Omental fat pad (tissue), 4 donors: ENCODE measurements at places on chromosomes 1 and 21.

GRCh38 chr1:56541408-56541807, 38.0 kb downstream of the PLPP3 start:
- DNase-seq, result no peak

DNA sequence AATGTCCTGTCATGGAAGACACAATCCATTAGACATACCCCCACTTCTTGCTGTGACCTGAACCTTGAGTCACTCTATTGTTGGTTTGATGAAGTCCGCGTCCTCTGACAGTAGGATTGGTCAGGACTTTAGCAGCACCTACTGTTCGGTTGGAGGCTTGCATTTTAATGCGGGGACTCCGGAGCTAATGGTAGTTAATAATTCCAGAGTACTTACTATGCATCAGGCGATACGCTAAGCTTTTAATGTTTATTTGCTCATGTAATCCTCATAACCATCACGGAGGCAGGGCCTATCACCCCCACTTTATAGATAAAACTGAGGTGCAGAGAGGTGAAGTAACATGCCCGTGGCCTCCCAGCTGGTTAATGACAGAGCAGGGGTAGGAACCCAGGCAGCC, 7.9 kb upstream of the ELF3 start:
- no peak for DNase-seq

DNA sequence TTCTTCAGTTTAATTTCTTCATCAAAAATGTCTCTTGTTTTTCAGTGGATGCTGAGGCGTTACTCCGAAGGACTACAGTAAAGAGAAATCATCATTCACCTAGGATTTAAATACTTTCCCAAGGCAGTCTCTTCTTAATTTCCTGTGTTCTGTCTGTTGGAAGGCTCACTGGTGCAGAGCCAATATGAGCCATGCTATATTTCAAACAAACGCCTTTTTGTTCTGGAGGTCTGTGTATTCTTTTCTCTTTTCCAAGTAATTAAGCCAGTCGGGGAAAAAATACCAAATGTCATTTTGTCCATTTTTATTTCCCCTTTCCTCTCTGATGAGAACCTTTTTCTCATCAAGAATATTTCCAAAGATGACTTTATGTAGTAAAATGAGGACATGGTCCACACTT, 206.5 kb downstream of the RWDD3 start:
- no peak for DNase-seq

DNA sequence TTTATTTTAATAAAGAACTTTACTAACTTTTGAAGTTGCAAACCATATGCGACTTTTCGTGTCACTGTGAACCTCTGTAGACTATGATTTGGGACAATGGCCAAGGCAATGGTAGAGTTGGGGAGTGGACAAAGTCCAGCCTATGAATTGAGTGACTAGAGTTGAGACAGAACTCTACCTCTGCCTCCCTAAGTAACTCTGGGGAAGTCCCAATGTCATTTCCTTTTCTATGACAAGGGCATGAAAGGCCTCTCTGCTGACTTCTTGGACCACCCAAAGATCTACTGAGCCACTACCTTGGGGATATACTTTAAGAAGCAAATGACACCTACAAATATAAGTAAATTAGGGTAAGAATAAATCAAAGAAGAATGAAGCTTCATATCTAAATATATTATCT, 19.3 kb downstream of the BEND5 start:
- DNase-seq, result no peak

- no peak for DNase-seq
Observed at GRCh38 chr21:46220847-46221246, 7.7 kb downstream of the LSS start.

GRCh38 chr1:90881034-90881433, 140.8 kb downstream of the ZNF644 start:
- DNase-seq, result no peak

GRCh38 chr1:211344152-211344618, 17.6 kb downstream of the TRAF5 start:
- no peak for DNase-seq

GRCh38 chr1:10676963-10677362, 119.5 kb downstream of the CASZ1 start:
- DNase-seq, result no peak

GRCh38 chr21:16079830-16080229, 350.0 kb downstream of the USP25 start:
- no peak for DNase-seq

GRCh38 chr1:65527707-65528503, 107.4 kb downstream of the LEPR start:
- no peak for DNase-seq

DNA sequence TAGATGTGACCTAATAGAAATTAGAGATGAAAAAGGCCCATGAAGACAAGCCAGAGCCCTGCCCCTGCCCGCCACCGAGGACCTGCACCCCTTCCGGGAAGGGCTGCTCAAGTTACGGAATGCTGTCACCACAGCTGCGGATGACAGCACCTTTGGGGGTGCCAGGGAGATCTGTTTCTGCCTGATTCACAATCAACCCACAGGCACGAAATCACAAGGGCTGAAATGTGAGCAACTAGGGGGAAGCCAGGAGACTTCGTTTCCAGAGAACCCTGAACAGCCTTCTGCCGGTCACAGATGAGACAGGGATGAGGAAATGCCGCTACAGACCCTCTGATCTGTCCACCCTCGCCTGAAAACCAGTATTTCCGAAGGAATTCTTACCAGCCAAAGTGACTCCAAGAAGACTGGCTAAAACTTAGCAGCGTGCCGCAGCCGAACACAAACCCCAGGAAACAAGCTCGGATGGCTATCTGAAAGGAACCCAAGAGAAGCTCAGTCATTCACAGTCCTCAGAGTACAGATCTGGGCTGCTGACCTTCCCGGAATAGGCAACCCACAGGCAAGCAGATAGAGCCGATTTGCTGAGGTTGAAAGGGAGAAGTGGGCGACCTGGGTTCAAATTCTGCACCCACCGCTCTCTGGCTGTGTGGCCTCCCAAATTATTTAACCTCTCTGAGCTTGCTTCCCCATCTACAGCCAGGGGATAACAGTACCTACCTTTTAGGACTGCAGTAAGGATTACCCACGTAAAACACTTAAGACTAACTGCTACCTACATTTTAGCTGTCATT, 1.1 kb downstream of the ICMT start:
- no peak for DNase-seq

- DNase-seq, result no peak
Observed at GRCh38 chr1:198922638-198923430, 284.0 kb downstream of the PTPRC start.

GRCh38 chr1:20992322-20993056, 184.2 kb downstream of the EIF4G3 start:
- DNase-seq, result no peak

DNA sequence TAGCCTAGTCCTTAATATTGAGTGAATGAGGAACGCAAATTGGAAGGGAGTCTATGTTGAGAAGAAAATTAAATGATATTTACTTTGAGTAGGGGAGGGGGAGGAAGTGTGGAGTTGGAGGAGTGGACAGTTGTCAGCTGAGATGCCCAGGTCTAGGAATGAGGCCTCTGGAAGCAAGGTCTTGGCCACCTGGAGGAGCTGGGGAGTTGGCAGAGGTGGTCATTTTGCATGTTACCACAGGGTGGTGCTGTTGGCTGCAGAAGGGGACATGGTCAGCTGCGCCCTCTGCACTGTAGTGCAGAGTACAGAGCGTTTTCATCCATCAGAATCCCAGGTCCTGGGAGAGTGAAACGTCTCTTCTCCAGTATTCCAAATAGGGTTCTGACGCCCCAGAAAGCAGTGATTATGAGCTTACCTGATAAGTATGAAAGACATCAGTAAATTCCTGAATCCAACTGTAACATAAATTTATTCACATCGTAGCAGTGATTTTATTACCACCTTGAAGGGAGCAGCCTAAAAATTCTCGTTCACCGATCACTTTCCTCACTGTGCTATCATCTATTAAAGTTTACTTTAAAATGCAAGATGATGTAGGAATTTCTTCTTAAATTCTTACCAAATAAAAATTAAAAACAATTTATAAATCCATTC, 13.8 kb downstream of the PARK7 start:
- DNase-seq, result peak; percentile 47

DNA sequence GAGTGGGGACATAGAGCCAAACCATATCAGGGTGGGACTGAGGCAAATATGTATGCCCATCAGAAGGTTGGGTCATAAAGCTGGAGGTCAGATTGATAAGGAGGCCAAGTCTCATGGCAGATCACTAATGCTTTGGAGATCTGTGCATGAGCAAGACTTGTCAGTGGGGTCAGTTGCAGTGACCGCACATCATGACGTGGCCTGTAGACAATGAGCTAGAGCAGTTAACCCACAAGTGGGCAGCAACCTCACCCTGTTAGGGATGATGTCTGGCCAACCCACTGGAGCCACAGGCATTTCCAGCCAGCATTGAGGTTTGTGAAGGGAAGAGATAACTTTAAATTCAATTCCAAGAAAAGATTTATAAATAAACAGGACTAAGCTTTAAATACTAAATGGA, 66.7 kb downstream of the XCL1 start:
- DNase-seq, result no peak

DNA sequence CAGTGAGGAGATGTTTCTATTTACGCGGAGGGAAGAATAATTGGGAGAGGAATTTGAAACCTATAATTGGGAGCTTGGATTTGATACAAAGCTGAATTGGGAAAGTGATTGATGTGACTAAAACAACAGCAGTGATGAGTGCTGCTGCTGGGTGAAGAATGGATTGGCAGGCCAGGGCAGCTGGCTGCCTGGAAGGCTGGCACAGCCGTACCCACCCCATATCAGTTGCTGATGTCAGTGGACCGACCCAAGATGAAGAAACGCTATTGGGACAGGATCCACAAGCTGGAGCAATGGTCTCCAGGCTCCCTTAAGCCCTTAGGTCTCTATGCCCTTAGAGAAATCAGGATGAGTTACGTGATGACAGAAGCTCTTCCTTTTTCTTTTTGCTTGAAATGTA, 47.4 kb downstream of the GRIK1 start:
- no peak for DNase-seq

DNA sequence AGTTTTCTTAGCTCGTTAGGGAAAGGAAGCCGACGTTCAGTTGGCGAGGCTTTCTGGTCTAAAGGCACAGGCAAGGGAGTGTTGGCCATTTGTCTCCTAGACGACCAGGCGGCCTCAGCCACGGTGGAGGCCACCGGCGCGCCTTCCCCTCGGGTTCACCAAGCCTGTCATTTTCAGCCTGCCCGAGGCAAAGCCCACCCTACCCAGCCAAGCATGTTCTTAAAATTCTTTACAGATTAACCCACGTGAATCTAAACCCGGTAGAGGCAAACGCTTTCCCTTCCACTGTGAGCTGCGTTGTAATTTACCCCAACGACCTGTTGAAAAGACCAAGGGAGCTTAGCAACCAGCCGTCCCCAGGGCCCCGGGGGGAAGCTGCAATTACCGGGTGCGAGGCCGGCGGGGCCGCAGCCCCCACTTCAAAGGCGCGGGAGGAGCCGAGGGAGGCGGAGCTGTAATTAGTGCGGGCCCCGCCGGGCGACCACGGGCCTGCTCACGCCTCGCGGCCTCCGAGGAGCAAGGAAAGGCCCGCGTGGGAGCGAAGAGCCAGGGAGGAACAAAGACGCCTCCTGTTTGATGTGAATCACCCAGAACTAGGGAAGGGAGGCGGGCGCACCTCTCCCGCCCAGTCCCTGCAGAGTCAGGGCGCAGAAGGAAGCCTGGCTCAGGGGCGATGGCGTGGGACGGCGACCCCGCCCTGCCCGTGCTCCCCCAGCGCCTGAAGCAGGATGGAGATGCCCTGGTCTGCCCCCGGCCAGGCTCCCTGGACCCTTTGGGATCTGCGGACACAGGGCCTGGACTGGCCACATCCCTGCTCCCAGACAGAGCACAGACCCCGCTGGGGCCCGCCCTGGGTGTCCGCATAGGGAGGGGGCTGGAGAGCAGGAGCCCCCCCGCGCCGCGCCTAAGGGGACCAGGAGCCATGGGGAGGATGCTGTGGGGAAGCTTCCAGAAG, 12.1 kb upstream of the TSPEAR start:
- DNase-seq, result no peak

DNA sequence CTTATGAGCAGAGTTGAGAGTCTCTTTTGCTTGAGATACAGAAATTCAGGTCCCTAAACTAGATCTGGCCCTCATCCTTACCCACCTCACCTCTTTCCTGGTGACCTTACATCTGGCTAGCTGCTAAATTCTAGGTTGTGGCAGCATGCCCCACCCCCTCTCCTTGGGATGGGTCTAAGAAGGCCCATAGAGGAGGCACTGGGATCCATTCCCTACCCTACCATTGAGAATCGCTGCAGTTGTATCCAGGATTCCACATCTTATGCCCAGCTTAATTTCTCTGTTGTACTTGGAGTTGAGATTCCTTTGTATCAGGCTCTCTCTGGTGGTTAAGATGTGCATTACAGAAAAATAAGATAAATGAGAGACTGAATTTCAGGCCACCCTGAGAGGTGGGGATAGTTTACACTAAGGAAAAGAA, 9.5 kb upstream of the TMEM39B start:
- DNase-seq, result no peak

DNA sequence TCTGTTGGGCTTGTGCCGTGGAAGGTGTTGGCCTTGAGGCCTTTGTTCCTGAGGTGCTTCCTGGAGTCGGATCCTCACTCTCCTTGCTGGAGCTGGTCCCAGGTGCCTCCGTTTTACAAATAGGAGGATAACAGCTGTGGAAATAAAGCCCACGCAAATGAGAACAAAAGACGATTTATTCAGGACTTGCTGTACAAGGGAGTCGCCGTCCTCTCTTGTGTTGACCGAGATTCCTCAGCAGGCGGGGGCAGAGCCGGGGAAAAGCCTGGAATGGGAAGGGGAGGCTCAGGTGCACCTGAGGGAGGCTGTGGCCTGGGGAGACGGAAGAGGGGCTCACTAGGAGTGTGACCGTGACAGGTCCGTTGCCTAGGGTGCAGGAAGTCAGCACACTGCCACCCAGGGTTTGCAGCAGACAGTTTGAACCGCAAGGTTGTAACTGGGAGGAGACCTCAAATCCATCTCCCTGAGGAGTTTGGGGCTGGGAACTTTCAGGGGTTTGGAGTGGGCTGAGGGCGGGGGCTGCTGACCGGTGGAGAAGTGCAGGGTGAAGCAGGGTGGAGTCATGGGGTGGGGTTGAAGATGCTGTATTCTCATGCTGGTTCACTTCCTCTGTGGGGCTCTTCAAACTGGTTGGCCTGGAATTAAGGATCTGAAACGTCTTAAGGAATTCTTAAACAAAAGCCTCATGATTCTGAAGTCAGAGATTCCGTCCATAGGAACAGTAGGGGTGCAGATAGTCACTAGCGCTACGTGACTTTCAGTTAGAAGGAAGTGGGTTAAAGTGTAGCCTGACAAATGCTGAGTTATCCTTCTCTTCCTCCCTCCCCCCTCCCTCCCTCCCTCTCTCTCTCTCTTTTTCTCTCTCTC, 2.6 kb upstream of the CSTB start:
- DNase-seq, result no peak

- DNase-seq, result no peak
Observed at GRCh38 chr1:116356673-116357072, 16.4 kb upstream of the ATP1A1 start.

GRCh38 chr1:54745274-54745673, 19.0 kb downstream of the PARS2 start:
- DNase-seq, result no peak
